ENCODE measurements at places on chromosomes 2 and 18. TPM values are rescaled to one million over a fixed set of nuclear protein-coding genes. Genes with fewer than 3 reads are reported as not detected.

The KDM3A gene
- 22.3 TPM for total RNA-seq

The RFTN2 gene
- 4.5 TPM for total RNA-seq

The CLEC4F gene
- 0.16 TPM for total RNA-seq

The REV1 gene
- total RNA-seq, result 26.4 TPM

The ANKRD44 gene
- total RNA-seq, result 7.0 TPM

DNA sequence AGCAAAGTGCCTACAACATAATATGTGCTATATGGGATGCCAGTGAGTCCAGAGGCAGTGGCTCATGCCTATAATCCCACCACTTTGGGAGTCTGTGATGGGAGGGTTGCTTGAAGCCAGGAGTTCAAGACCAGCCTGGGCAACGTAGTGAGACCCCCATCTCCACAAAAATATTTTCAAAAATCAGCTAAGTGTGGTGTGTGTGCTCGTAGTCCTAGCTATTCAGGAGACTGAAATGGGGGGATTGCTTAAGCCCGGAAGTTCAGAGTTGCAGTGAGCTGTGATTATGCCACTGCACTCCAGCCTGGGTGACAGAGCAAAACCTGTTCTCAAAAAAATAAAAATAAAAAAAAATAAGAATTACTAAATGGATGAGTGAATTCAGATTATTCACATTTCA, 23.4 kb downstream of the OTX1 start:
- H3K27me3 ChIP-seq, result no peaks in the 10 kb centered on the region
- H3K36me3 ChIP-seq, result no peaks in the 10 kb centered on the region
- H3K4me3 ChIP-seq, result no peak overlapping the region
- no peak for DNase-seq

- no peaks in the 10 kb centered on the region for H3K4me1 ChIP-seq
- no peaks in the 10 kb centered on the region for H3K27me3 ChIP-seq
- no peak overlapping the region for H3K4me3 ChIP-seq
- no peaks in the 10 kb centered on the region for H3K36me3 ChIP-seq
- DNase-seq, result no peak
These were observed 138.8 kb downstream of the MCFD2 start for GRCh38 chr2:46776687-46777327.

GRCh38 chr2:64637000-64637635, 16.6 kb downstream of the SERTAD2 start:
- no peak overlapping the region for H3K4me3 ChIP-seq
- no peak for DNase-seq
- H3K36me3 ChIP-seq, result peaks cover 36% of the 10 kb centered on the region
- H3K27ac ChIP-seq, result no peak overlapping the region
- no peaks in the 10 kb centered on the region for H3K4me1 ChIP-seq
- H3K27me3 ChIP-seq, result no peaks in the 10 kb centered on the region

DNA sequence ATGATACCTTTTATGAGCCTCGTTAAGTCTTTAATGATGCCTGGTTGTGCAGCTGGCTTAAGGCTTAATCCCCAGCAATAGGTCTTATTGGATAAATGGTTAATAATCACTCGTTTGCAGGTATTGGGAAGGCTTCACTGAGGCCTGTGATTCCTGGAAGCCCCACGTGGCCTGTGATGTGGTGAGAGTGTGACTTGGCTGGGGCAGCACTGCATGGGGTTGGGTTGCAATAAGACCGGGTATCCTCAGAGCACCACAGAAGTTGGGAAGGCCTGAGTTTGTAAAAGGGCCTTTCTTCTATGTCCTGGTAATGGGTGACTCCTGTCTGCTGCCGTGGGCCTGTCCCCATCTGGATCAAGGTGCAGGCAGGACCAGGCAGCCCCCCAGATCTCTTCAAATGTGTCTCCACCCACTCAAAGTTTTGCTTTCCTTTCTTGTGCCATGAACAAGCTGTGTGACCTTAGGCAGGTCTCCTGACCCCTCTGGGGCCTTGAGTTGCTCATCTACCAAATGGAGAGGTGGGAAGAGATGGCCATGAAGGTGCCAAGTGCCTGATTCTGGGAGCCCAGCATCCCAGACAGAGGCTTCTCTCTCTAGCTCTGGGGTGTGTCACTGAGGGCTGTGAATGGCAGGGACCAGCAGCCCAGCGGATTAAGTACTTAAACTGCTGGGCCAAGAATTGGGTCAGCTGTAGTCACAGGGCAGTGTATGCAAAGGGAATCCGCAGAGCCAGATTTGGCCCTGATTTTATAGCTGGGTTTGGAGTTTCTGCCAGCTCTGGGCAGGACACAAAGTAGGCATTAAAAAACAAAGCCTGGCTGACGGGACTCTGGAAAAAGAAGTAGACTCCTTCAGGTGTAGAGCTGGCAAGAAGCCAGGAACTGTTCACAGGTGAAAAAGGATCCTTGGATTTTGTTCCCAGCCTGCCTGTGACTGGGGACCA, 24.4 kb downstream of the LBH start:
- H3K4me3 ChIP-seq, result no peak overlapping the region
- H3K36me3 ChIP-seq, result peaks cover 27% of the 10 kb centered on the region
- H3K27me3 ChIP-seq, result no peaks in the 10 kb centered on the region
- no peak for DNase-seq
- no peaks in the 10 kb centered on the region for H3K4me1 ChIP-seq
- no peak overlapping the region for H3K27ac ChIP-seq

Data from right atrium auricular region (tissue), 2 donors.